Stimulated activated CD8-positive, alpha-beta memory T cell treated with anti-CD3 and anti-CD28 coated beads, Interleukin-7, amount 100 ng/mL, for 1 hour (primary cell): ENCODE measurements at places on chromosomes 7 and 10.

DNA sequence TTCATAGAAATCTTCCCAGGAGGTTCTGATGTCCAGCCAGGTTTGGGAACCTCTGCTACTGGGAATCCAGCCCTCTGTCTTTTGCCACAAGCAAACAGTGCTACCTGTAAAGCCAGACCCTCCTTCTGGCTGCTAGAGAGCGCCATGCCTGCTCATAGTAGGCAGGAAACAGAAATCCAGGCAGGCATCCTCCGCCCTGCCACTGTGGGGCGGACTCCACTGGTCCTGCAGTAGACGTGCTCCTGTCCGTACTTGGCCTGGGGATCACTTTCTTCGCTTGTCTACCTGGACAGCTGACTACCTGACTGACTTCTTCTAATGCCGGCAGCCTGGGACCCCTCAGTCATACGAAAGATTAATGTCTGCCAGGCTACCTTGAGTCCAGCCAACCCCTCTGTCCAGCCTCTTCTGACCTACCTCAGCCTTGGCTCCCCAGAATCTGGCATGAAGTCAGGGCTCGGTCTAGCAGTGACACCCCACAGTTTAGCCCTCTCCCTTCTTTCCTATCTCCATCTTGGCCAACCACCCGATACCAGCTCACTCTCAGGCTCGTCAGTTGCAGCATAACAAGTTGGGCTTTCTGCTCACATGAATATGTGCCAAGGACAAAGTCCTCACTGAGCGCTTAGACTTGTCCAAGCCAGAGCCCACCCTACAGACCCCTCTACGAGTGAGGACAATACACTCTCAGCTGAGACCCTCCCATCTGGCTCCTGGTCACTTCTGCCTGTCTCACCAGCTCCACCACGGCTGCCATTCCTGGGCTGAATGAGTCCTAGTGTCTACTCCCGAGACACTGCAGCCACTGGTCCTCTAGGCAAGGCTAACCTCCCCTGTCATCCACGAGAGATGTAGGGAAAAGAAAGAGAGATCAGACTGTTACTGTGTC, 43.9 kb upstream of the OPALIN start:
- DNase-seq = no peak

GRCh38 chr10:125370578-125370977, 210.2 kb upstream of the CTBP2 start:
- DNase-seq = no peak

- DNase-seq = no peak
Measured at GRCh38 chr7:132030883-132031282, 474.5 kb upstream of the PODXL start.

DNA sequence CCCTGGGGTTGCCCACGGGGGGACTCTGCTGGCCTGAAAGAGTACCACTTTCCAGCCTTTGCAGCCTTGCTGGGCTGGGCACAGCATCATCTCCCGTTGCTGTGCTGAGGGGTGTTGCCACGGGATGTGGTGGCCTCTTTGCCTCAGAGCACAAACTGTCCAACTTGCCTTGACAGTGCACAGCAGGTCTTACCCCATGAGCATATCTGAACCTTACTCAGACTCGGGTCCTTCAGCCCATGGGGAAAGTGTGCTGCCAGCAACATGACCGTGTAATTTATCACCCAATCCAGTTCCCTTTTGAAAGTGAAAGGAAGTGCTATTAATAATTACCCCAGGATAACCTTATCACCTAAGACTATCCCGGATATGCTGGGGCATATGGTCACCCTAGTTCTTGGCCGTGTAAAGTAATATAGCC, 46.8 kb downstream of the TBXAS1 start:
- DNase-seq = no peak
